PC-3 (cell line): ENCODE measurements at places on chromosomes 1 and 21. TPM values are rescaled to one million over a fixed set of nuclear protein-coding genes. Genes with fewer than 3 reads are reported as not detected.

AMY1B gene
- total RNA-seq, result not detected in 2 replicates

DNA sequence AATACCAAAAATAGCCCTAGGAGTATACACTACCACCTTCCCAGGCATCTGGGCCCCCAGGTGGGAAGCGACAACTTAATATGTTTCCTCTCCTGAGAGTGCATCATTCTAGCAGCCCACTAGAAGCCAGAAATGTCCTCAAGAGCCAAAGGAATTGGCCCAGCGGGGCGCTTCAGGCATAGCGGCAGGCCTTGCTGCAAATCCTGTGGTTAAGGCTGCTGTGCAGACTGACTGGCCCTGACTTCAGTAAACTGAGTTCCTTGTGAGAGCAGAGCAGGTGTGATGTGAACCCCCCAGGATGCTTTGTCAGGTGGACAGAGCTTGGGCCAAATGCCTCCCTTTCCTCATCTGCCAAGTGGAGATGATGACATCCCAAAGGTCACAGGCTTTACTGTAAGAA lies 29.7 kb upstream of the LDLRAP1 start:
- H3K27ac ChIP-seq, result no peak overlapping the region
- no peaks in the 10 kb centered on the region for H3K4me1 ChIP-seq
- H3K27me3 ChIP-seq, result no peaks in the 10 kb centered on the region
- no peak overlapping the region for H3K4me3 ChIP-seq
- no peaks in the 10 kb centered on the region for H3K36me3 ChIP-seq

- H3K27ac ChIP-seq, result 0 out of 2 replicates have a peak overlapping the region, but pooled peaks have one; percentile 2
- no peak overlapping the region for H3K4me3 ChIP-seq
- H3K36me3 ChIP-seq, result peaks cover 15% of the 10 kb centered on the region
- H3K4me1 ChIP-seq, result peaks cover 15% of the 10 kb centered on the region
These were observed 47.7 kb downstream of the ZNF644 start for GRCh38 chr1:90973897-90974798.

DNA sequence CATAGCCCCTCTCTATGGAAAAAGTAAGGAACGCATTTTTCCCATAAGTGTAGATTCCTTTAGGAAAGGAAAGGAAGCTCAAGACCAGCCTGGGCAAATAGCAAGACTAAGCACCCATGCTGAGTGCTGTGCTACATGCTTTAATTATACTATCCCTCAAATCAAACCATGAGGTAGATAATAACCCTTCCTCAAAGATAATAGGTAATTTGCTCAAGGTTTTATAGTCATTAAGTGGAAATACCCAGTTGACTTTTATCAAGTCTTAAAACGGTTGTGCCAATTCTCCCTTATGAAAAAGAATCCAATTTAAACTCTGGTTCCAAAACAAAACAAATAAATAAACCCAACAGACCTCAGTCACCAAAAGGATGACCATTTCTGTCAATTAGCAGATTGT lies 3.4 kb downstream of the KIAA0319L start:
- 0 out of 2 replicates have a peak overlapping the region, but pooled peaks have one; percentile 78 for H3K4me3 ChIP-seq
- peaks cover 14% of the 10 kb centered on the region for H3K36me3 ChIP-seq
- H3K27ac ChIP-seq, result no peak overlapping the region
- H3K4me1 ChIP-seq, result peaks cover 29% of the 10 kb centered on the region

SAMD13 gene
- total RNA-seq, result 1.1 and 2.2 TPM in 2 replicates

SYT11 gene
- 0.29 and 0.44 TPM in 2 replicates for total RNA-seq
